ENCODE measurements at places on chromosomes 7 and 10.

DNA sequence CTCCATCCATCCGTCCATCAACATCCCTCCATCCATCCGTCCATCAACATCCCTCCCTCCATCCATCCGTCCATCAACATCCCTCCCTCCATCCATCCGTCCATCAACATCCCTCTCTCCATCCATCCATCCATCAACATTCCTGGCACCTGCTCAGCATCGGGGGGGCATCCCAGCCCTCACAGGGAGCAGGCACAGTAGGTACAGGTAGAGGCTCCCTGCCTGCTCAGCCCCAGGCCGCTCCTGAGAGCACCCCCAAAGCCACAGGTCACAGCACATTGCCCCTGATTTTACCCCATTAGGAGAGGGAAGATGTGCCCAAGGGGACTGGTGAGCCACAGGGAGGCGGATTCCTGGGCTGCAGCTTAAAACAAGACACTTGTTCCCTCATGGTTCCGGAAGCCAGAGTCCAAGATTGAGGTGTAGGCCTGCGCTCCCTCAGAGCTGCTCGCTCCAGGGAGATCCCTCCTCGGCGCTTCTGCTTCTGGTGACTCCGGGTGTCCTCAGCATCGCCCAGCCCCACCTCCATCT, 21.1 kb upstream of the CFAP46 start:
- no peak for DNase-seq

GRCh38 chr10:79221110-79222051, 125.9 kb upstream of the PPIF start:
- DNase-seq: no peak

DNA sequence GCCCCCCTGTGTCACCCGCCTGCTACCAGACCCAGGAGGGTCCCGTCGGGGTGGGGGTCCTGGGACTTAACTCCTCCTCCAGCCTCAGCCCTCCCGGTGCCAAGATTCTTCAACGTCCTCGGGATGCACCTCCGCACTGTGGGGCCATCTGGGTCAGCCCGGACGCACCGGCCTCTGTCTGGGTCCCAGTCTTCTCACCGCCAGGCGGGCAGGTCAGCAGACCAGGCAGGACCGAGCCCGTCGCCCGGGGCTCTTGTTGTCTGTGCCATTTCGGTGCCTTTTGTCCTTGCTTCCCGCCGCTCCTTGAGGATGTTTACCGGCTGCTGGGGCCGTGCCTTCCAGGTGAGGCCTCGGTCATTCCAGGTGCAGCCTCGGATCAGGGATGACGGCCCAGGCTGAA, 32.1 kb upstream of the PSMG3 start:
- DNase-seq: no peak

GRCh38 chr10:31242902-31243301, 76.1 kb upstream of the ZEB1 start:
- DNase-seq: peak; percentile 94

DNA sequence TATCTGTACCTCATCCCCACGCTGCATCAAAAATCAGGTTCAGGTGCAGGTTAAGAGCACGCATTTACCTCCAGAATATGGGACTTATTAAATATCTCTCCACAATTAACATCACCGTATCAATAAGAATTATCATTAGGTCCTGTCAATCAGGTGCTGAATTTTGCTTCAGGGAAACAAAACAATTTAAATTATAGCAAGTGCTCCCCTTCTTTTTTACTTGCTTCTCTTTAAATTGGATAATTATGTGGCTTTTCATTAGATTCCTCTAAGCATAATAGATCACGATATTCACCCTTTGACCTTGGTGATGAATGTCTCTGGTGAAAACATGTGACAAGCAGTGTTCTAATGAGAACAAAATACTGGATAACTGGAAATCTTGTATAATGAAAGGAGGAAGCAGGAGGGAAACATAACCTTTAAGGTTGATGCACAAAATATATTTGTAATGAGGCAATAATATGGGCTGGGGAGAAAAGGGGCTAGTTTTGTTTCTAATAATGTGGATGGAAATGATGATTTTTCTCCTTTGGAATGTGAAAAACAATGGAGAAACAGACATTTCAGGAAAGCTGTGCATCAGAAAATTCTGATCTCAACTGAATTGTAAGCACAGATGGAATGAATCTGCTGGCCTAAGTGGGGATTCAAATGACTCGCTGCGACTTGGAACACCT, 166.9 kb downstream of the SNX10 start:
- no peak for DNase-seq

DNA sequence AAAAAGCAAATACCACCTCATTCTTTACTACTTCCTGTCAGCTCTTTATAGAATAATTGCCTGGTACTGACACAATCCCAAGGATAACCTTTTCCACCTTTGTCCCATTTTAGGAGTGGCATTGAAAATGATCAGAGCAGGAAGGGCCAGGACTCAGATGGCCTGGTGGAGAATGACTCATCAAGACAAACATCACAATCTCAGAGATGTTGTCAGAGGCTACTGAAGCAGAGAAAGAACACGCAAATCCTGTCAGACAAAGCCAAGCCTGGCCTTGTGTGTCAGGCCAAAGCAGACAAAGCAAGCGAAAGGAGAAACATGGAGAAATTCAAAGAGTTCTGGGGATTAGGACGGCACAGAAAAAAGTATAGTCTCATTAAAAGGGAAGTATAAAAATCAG, 40.9 kb downstream of the NSUN6 start:
- DNase-seq: peak; percentile 52

GRCh38 chr10:106011250-106011649, 1153.3 kb downstream of the SORCS1 start:
- DNase-seq: no peak

GRCh38 chr7:29483219-29484104, 80.2 kb upstream of the PRR15 start:
- no peak for DNase-seq

DNA sequence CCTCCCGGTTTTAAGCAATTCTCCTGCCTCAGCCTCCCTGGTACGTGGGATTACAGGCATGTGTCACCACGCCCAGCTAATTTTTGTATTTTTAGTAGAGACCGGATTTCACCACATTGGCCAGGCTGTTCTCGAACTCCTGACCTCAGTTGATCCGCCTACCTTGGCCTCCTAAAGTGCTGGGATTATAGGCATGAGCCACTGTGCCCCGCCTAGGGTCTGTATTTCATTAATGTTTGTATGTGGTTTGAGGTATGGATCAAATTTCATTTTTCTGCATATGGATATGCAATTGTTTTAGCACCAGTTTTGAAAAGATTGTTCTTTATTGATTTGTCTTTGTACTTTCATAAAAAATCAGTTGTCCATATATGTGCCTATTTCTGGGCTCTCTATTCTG, 26.0 kb downstream of the CYP26A1 start:
- no peak for DNase-seq

DNA sequence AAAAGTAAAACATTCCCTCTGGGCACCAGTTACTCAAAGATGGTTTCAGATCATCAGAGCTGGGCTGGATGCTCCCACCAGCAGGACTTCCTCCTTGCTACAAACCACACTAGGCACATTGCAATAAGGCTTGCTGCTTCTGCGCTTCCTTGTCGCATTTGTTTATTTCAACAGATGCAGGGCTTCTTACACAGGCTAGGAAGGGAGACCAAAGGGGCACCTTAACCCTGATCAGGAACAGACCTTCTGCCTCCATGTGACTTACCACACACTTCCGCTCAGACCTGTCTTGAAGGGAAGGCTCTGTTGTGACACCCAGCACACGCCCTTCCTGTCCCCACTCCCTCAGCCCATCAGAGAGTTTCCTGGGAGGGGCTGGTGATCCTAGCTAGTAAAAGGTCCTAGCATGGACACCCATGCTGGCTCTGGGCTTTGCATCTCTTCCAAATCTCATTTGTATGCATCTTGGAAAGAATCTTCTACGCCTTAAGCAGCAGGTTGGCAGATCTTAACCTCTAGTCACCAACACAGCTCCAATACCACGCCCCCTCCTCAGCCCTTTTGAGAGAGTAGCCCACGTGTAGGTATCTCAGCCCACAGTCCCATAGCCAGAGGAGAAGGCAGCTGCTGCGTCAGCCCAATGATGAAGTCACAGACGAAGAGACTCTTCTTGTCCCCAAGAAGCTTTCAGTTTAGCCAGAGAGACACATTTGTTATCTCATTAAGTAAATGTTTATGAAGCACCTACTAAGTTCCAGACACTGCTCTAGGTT, 47.1 kb upstream of the SVIL start:
- no peak for DNase-seq

GRCh38 chr10:46233181-46233580, 53.6 kb upstream of the ANTXRL start:
- no peak for DNase-seq

- no peak for DNase-seq
Measured at GRCh38 chr7:375901-376305, 85.9 kb downstream of the FOXL3 start.
